ENCODE measurements at places on chromosomes 7 and 10.

DNA sequence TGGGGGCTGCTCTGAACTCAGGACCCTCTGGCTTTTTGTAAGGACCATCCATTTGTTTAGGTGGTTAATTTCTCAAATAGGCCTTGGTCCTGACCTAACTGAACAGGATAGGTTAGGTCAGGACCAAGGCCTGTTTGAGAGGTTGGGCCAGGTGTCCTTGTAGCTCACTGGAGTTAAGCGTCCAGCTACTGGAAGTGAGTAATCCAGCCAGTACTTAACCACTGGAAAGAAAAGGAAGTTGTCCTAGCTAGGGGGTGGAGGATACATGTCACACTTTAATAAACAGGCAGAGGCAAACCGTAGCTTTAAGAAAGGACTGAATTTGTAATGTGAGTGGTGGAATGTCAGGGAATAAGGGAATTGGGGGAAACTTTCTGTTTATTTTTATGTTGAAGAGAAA is 96.0 kb downstream of the GPR85 start:
- peaks cover 68% of the 10 kb centered on the region for H3K4me1 ChIP-seq
- no peak overlapping the region for H3K27ac ChIP-seq
- H3K4me3 ChIP-seq = no peak overlapping the region

DNA sequence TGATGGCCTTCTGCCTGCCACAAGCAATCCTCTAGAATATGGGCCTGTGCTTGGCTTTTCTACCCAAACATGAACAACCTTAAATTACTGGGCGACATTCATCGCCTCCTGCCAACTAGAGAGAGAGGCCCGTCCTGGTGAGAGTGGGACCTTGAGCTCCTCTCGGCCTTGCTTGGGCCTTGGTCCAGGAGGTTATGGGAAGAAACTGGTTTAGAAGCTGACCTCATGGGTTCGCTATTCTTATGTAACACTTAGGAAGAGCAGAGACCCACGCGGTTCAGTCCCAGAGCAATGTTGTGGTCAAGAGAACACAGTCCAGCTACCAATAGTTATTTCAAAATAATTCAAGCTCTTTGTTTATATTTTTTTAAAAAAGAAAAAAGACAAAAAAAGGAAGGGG is 176.3 kb upstream of the ZNF32 start:
- no peaks in the 10 kb centered on the region for H3K4me1 ChIP-seq
- H3K4me3 ChIP-seq = no peak overlapping the region
- no peak for DNase-seq
- H3K36me3 ChIP-seq = no peaks in the 10 kb centered on the region
- H3K27me3 ChIP-seq = no peaks in the 10 kb centered on the region

GRCh38 chr10:45075216-45075615 is 74.5 kb downstream of the ZNF22 start:
- H3K27me3 ChIP-seq = no peaks in the 10 kb centered on the region
- no peaks in the 10 kb centered on the region for H3K36me3 ChIP-seq
- no peak for DNase-seq
- H3K4me3 ChIP-seq = no peak overlapping the region
- H3K27ac ChIP-seq = no peak overlapping the region
- H3K4me1 ChIP-seq = no peaks in the 10 kb centered on the region

GRCh38 chr10:70587045-70587658 is 15.4 kb downstream of the PRF1 start:
- DNase-seq = no peak
- H3K4me3 ChIP-seq = no peak overlapping the region
- H3K27me3 ChIP-seq = peaks cover 8% of the 10 kb centered on the region
- no peaks in the 10 kb centered on the region for H3K4me1 ChIP-seq

GRCh38 chr10:109418795-109419194 is 504.5 kb downstream of the XPNPEP1 start:
- no peak for DNase-seq
- no peaks in the 10 kb centered on the region for H3K27me3 ChIP-seq
- H3K4me1 ChIP-seq = no peaks in the 10 kb centered on the region
- no peak overlapping the region for H3K27ac ChIP-seq
- no peaks in the 10 kb centered on the region for H3K36me3 ChIP-seq
- no peak overlapping the region for H3K4me3 ChIP-seq
